T-helper 2 cell (primary cell): ENCODE measurements at places on chromosomes 1 and 21.
A peak's percentile ranks its signal among the peaks of the same experiment; 100 is the strongest.

GRCh38 chr1:24735509-24736375 lies 9.5 kb upstream of the CLIC4 start:
- no peak for DNase-seq

- DNase-seq: peak; percentile 35
These were observed 1.4 kb downstream of the EIF4G3 start for GRCh38 chr1:21175324-21175669.

- DNase-seq: no peak
These were observed 188.5 kb downstream of the GRIK3 start for GRCh38 chr1:36845802-36846201.

DNA sequence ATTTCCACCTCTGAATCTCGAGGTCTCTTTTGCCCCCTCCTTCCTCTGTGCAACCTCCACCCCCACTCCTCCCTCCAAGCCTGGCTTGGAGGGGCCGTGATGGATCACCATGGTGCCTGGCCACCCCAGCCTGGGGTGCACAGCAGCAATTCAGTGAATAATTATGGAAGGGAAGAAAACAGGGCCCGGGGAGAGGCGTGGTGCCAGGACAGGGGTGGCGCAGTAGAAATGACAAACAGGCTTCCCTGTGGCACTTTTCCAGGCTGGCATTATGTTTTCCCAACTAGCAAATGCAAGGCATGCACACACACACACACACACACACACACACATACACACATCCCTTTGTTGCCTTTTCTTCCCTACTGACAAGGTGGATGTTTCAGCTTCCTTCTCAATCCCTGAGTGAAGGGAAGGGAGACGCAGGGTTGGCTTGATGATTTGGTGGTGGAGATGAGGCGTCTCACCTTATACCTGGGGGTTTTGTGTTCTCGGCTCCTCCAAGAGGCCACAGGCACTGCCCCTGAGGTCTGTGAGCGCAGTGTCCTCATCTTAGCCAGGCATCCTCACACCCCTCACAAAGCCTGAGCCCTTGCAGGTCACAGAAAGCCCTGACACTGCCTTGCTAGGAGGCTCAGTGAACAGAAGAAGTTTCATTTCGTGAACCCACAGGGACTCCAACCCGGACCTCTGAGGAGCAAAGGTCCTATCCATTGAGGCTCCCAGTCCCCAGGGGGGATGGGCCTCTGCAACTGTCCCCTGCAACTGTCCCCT lies 215.8 kb downstream of the MATN1 start:
- no peak for DNase-seq

GRCh38 chr1:218480588-218481099 lies 135.5 kb downstream of the TGFB2 start:
- DNase-seq: no peak

DNA sequence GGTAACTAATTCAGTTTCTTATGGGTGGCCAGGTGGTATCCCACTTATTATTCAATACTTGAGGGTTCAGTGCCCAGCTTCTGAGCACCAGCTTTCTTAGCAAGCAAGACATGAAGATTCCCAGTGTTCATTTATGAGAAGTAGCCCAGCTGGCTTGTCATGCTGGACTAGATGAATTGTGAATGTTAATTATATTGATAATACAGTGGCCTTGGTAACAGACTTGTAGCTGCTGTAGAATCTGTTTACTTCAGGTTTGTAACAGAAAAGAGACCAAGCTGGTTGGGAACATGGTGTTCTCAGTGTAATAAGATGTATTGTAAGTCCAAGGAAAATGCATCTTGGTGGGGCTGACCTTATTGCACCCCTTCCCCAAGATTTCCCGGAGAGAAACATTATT lies 10.1 kb downstream of the AHCYL1 start:
- DNase-seq: no peak

DNA sequence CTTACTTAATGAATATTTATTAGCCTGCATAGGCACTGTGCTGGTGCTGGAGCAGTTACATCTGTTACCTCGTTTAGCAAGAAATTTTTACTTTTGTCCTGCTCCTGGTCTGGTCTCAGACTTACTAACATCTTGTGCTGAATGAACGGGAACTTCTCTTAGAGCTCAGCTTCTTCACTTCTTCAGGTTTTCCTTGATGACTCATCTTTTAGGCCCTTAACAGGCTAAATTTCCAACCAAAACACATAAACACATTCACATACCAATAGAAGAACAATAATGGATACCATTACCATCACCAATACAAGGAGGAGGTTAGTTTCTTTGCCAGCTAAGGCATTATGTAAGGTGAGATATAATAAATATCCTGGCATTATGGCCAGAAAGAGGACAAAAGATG lies 68.9 kb downstream of the IFI44 start:
- DNase-seq: no peak

- no peak for DNase-seq
These were observed 10.7 kb upstream of the GATAD2B start for GRCh38 chr1:153933430-153933829.

- no peak for DNase-seq
These were observed 58.1 kb upstream of the GCLM start for GRCh38 chr1:93967306-93967705.

- DNase-seq: no peak
These were observed 217.6 kb downstream of the LTN1 start for GRCh38 chr21:28775071-28775470.

- DNase-seq: no peak
These were observed 4.0 kb downstream of the CD247 start for GRCh38 chr1:167514288-167514687.

- DNase-seq: no peak
These were observed 60.4 kb downstream of the LAMC2 start for GRCh38 chr1:183246436-183246835.

DNA sequence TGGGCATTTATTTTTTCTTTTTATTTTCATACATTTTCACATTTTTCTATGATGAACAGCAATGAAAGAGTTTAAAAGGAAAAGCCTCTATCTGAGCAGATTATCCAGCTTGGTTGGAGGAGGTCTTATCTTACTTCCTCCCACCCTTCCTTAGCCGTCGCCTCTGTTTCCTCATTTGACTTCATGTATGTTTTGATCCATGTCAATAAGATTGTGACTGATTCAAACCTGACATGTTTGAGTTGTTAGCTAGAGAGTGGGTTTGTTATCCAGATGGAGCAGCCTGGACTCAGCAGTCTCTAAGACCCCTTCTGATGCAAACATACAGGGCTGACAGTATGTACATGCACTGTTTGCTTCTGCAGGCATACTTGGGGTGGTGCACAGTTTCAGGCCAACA lies 31.2 kb downstream of the MACO1 start:
- DNase-seq: no peak

- peak; percentile 39 for DNase-seq
These were observed 36.4 kb downstream of the ZNF697 start for GRCh38 chr1:119611701-119612113.

DNA sequence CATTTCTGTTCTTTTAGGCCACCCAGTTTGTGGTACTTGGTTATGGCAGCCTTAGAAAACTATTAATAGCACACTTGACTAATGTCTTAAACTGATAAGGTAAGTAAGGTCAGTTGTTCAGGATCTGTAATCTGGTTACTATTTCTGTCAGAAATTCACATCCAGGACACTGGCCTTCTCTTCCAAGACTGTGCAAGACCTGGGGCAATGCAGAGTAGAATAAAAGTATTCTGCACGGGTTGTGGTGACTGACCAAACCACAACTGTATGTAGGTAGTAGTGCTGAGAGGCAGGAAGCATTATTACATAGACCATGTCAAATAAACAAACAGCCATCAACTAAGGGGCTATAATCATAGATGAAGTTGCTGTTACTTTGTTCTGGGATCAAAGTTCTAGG lies 46.7 kb downstream of the WARS2 start:
- no peak for DNase-seq
